ENCODE measurements at places on chromosomes 5 and 9.

GRCh38 chr5:77292026-77292757, 81.7 kb downstream of the PDE8B start:
- H3K4me3 ChIP-seq = no peak overlapping the region
- no peaks in the 10 kb centered on the region for H3K4me1 ChIP-seq
- no peak overlapping the region for H3K27ac ChIP-seq
- no peak for DNase-seq
- no peaks in the 10 kb centered on the region for H3K27me3 ChIP-seq

- no peaks in the 10 kb centered on the region for H3K36me3 ChIP-seq
- H3K27ac ChIP-seq = no peak overlapping the region
- H3K4me1 ChIP-seq = no peaks in the 10 kb centered on the region
- no peak for DNase-seq
- no peak overlapping the region for H3K4me3 ChIP-seq
- H3K27me3 ChIP-seq = no peaks in the 10 kb centered on the region
These were observed 11.0 kb downstream of the IGFBPL1 start for GRCh38 chr9:38413283-38413682.

DNA sequence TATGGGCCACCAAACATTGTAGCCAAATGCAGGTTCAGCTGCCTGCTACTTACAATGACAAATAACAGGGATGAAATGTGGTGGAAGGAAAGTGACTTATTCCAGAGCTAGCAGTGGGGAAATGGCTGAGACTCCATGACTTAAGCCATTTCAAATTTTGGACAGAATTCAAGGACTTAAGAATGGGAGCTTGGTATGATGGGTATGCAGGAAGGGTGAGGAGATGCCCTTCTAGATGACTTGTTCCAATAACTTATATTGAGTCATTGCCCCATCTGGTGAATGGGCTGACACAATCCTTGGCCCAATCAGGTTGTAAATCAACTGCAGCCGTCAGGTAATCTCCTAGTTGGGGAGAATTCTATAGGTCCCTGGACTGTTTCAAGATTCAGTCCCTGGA, 230.7 kb upstream of the SGCD start:
- no peaks in the 10 kb centered on the region for H3K36me3 ChIP-seq
- no peak for DNase-seq
- H3K27me3 ChIP-seq = no peaks in the 10 kb centered on the region
- H3K27ac ChIP-seq = no peak overlapping the region

GRCh38 chr5:156322666-156323065, 4.3 kb upstream of the SGCD start:
- H3K36me3 ChIP-seq = no peaks in the 10 kb centered on the region
- no peak overlapping the region for H3K27ac ChIP-seq
- no peaks in the 10 kb centered on the region for H3K4me1 ChIP-seq
- no peaks in the 10 kb centered on the region for H3K27me3 ChIP-seq

- no peaks in the 10 kb centered on the region for H3K4me1 ChIP-seq
- DNase-seq = no peak
- H3K4me3 ChIP-seq = no peak overlapping the region
- no peak overlapping the region for H3K27ac ChIP-seq
These were observed 141.1 kb upstream of the SPDL1 start for GRCh38 chr5:169442403-169442874.

DNA sequence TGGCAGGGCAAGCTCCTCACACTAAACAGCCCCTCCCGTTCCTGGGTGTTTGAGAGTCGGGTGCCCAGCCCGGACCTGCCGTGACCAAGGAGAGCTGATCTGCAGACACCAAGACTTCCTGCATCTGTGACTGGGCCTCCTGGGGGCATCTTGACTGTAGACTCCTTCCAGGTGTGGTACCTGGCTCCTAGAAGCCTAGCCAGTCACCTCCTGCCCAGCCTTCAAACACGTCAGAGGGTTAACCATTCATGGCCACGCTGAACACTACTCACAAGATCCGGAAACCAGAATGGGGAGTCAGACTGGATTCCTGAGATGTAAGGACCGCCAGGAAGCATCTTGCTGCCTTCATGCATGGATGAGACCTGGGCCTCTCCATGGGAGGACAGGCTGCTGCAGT, 3.7 kb upstream of the LCN2 start:
- H3K4me1 ChIP-seq = peaks cover 9% of the 10 kb centered on the region
- H3K27ac ChIP-seq = no peak overlapping the region
- no peaks in the 10 kb centered on the region for H3K27me3 ChIP-seq
- no peaks in the 10 kb centered on the region for H3K36me3 ChIP-seq
- peak; percentile 58 for DNase-seq

DNA sequence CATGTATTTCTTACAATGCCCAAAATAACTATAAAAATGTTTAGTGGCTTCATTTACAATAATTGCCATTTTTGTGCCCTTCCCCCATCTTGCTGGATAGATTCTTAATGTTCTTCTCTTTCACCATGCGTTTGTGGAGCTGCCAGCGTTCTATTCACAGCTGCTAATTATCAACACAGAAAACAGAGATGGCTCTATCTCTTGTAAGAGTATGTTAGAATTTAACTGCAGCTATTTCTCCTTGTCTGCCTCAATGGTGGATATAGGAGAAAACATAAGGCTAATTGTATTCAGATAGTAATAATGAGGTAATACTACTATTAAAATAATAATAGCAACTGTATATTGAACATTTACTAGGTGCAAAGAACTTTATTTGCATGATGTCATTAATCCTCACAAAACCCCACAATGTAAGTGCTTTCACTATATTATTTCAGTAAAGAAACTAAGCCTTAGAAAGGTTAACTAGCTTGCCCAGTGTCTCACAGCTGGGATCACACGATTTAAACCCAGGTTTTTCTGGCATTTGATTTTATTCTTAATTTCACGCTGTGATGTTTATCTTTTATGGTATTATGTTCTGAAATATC, 50.1 kb downstream of the JAKMIP2 start:
- H3K27me3 ChIP-seq = no peaks in the 10 kb centered on the region
- H3K4me1 ChIP-seq = no peaks in the 10 kb centered on the region
- no peak for DNase-seq
- H3K4me3 ChIP-seq = no peak overlapping the region
- no peak overlapping the region for H3K27ac ChIP-seq
- no peaks in the 10 kb centered on the region for H3K36me3 ChIP-seq

- no peak for DNase-seq
- no peaks in the 10 kb centered on the region for H3K27me3 ChIP-seq
- H3K36me3 ChIP-seq = peaks cover 91% of the 10 kb centered on the region
- H3K27ac ChIP-seq = no peak overlapping the region
- H3K4me3 ChIP-seq = no peak overlapping the region
- H3K4me1 ChIP-seq = peaks cover 68% of the 10 kb centered on the region
These were observed 26.4 kb downstream of the JADE2 start for GRCh38 chr5:134551901-134552300.

GRCh38 chr5:82359272-82359671, 81.1 kb upstream of the RPS23 start:
- no peaks in the 10 kb centered on the region for H3K27me3 ChIP-seq
- no peak overlapping the region for H3K27ac ChIP-seq
- peaks cover 23% of the 10 kb centered on the region for H3K4me1 ChIP-seq
- H3K36me3 ChIP-seq = no peaks in the 10 kb centered on the region

GRCh38 chr5:116626272-116626723, 51.7 kb upstream of the SEMA6A start:
- no peak overlapping the region for H3K27ac ChIP-seq
- H3K4me3 ChIP-seq = no peak overlapping the region
- H3K4me1 ChIP-seq = peaks cover 8% of the 10 kb centered on the region
- no peaks in the 10 kb centered on the region for H3K27me3 ChIP-seq

DNA sequence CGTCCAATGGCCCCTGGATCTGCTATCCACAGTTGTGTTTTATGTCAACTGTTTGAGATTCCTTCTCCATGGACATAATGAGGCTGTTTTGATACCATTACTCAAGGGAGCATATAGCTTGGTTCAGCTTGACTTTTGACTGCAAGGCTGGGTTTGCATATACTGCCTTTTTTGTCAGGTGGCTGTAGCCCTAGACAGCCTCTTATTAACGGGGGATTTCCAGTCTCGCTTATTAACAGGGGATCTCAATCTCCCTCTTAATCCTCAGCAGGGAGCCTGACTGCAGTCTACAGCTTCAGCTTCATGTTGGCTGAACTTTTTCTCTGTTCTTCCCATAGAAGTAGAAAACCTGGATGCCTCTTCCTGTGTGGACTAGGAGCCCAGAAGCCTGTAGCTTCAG, 73.7 kb upstream of the TNC start:
- H3K27me3 ChIP-seq = no peaks in the 10 kb centered on the region
- DNase-seq = no peak
- H3K4me1 ChIP-seq = peaks cover 22% of the 10 kb centered on the region
- H3K27ac ChIP-seq = peak overlapping the region; percentile 53
- no peaks in the 10 kb centered on the region for H3K36me3 ChIP-seq

- no peaks in the 10 kb centered on the region for H3K4me1 ChIP-seq
- H3K4me3 ChIP-seq = no peak overlapping the region
- H3K27ac ChIP-seq = no peak overlapping the region
- H3K27me3 ChIP-seq = no peaks in the 10 kb centered on the region
These were observed 601.0 kb upstream of the ACO1 start for GRCh38 chr9:31783491-31783890.

All from spleen (tissue), 13 donors.